SHP77 (cell line): ENCODE measurements at places on chromosomes 2 and 18.

DNA sequence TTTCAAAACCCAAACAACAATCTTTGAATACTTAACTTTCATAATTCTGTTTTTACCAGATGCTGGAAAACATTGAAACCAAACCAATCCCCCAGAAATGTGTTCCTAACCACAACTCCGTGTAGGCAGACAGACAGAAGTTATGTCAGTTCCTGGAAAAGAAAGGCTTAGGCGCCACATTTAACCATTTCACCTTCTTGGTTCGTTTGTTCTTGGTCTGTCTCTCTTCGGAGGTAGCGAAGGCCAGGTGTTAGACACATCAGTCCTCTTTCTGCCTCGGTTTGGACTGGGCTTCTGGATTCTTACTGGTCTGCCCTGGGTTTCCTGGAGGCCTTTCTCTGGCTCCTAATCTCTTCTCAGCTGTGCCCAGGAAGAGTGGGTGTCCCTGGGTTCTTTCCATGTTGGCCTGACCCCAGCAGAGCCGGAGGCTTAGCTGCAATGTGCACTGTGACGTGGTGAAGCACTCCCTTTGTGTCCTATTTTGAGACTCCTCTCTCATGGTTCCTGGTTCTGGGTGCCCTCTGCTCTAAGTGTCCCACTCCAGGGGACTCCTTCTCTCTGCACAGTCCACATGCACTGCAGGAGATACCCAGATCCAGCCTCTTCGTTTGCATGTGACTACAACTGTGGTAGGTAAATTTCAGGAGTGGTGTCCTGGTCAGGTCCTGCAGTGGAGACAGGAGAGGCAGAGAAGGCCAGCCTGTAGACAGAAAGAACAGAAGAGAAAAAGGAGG, 23.1 kb upstream of the RAB31 start:
- DNase-seq: no peak

DNA sequence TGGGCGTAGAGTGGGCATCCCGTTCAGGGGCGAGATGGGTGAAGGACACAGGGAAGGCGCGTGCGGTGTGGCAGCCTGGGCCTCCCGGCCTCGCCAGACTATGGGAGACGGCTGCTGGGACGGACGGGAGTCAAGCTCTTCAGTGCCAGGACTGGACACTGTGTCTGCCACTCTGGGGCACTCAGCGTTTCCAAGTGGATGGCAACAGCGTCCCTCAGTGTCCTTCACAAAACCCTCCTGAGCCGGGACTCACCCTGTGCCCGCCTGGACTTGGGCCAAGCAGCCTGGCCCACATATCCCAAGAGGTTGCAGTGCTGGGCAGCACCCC, 16.3 kb upstream of the BOK start:
- DNase-seq: no peak

DNA sequence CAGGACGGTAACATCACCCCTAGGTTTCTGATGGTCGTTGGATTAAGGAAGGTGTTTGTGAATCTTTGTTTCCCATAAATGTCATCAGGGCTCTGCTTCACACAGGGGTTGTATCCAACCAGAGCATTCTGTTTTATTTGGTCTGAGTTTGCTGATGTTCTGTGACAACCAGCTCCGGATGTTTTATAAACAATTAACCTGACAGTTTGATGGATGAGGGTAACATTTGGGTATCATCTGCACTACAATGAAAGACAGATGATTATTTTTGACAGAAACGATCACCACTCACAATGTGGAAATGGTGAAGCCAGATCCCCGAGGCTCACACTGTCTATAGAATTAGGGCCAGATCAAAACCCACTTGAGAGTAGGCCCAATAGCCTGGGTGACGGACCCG, 107.1 kb downstream of the CDC42EP3 start:
- peak; percentile 23 for DNase-seq

DNA sequence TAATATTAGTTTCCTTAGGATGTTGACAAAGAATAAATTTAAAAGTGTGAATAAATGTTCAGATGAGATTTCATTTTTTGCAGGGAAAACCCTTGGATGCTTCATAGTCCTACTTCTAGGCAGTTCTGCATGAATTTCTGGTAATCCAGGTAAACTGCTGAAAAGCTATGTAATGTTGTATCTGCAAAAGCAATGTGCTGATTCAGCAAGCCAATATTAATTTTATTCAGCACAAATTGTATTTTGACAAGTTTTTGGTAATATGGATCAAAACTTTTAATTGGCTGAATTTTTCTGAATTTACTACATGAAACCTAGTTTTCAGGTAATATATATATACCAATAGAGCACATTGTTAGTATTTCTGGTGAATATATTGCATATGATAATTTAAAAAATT, 17.8 kb upstream of the RBBP8 start:
- DNase-seq: no peak

DNA sequence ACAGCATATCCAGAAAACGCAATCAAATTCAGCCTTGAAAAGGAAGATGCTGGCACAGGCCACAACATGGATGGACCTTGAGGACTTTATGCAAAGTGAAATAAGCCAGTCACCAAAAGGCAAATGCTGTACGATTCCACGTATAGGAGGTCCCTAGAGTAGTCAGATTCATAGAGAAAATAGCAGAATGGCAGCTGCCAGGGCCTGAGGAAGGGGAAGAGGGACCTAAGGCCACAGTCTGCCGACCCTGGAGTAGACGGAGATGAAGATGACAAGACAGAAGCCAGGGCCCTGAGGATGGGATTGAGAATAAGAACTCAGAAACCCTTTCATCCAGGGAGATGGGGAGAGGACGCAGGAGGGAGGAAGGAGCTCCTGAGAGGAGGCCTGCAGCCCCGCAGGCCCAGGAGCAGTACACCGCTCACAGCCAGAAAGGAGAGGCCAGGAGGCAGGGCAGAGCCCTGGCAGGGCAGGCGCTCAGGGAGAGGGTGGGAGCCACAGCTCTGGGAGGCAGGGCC, 8.1 kb upstream of the MTERF4 start:
- no peak for DNase-seq

- DNase-seq: no peak
Observed at GRCh38 chr2:106065983-106066820, 127.9 kb downstream of the UXS1 start.

DNA sequence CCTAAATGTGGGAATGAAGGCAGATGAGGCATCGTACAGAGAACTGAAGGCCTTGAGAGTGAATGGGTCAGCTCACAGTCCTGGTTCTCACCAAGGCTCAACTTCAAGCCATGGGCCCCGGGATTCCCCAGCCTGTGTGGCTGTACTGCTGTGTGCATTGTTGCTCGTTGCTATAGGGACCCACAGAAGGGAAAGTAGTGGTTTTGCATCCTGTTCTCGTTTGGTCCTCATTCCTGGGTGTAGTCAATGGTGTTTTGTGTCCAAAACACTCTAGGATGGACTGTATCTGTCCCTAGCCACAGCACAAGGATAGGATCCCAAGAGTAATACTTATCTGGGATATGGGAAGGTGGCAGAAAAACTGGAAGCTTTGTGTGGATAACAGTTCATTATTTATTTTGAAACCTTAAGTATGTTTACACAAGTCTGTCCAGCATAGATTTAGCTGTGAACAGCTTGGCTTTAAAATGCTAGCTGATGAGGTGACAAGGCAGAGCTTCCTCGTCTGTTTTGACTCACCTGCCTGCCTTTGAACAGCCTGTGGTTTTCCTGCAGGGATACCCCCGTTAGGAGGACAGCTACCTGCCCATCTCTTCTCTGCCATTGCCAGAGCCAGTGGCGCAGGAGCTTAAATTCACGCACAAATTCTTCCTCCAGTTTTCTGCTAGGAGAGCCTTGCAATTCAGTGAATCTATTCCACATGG, 85.0 kb downstream of the WDSUB1 start:
- no peak for DNase-seq

GRCh38 chr2:8154270-8154669, 527.6 kb upstream of the ID2 start:
- DNase-seq: no peak

GRCh38 chr2:1512321-1513289, 99.3 kb downstream of the TPO start:
- no peak for DNase-seq

DNA sequence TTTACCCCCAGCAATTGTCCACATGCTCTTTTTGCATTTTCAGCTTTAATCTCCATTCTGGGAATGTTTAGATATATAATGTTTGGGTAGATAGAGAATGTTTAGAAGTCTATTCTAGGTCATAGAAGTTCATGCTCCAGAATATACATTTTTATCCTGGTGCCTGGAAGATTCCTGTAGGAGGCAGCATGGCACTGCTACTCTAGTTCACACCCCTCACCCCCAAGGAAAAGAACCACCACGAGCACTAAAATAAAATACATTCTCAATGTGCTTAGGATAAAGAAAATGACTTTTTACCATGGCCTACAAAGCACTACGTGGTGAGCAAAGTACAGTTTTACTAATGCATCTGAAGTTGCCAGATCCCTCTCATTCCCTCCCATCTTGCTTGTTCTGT, 53.8 kb downstream of the MYO1B start:
- no peak for DNase-seq

GRCh38 chr18:62898359-62898758, 183.0 kb downstream of the PHLPP1 start:
- DNase-seq: no peak

DNA sequence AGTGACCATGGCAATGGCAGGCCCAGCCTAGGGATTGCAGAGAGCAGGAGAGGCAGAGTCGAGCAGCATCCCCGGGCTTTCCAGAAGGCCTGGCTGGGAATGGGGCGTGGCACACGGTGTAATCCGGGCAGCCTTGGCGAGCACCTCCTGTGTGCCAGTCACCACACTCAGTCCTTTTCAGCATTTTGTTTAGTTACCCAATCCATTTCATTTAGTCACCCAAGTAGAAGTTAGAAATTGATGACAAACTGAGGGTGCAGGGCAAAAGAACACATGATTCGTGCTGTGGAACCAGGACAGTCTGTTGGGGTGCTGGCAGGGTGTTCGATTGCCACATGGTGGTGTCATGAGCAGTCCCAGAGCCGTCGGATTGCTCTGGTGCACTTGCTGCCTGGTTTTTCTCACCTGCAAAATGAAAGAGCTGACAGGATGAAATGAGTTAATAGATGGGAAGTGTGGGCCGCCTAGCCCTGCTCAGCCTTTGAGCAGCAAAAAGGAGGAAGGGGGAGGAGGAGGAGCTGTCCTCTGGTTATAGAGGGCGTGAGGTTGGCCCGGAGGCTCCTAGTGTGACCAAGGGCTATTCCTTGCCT, 299.4 kb downstream of the AGAP1 start:
- no peak for DNase-seq

- DNase-seq: no peak
Observed at GRCh38 chr18:6948281-6949055, 169.1 kb downstream of the LAMA1 start.

GRCh38 chr2:54898456-54899226, 151.6 kb downstream of the RTN4 start:
- no peak for DNase-seq
